C1 segment of cervical spinal cord (tissue), 14 donors: ENCODE measurements at places on chromosomes 4 and X.

DNA sequence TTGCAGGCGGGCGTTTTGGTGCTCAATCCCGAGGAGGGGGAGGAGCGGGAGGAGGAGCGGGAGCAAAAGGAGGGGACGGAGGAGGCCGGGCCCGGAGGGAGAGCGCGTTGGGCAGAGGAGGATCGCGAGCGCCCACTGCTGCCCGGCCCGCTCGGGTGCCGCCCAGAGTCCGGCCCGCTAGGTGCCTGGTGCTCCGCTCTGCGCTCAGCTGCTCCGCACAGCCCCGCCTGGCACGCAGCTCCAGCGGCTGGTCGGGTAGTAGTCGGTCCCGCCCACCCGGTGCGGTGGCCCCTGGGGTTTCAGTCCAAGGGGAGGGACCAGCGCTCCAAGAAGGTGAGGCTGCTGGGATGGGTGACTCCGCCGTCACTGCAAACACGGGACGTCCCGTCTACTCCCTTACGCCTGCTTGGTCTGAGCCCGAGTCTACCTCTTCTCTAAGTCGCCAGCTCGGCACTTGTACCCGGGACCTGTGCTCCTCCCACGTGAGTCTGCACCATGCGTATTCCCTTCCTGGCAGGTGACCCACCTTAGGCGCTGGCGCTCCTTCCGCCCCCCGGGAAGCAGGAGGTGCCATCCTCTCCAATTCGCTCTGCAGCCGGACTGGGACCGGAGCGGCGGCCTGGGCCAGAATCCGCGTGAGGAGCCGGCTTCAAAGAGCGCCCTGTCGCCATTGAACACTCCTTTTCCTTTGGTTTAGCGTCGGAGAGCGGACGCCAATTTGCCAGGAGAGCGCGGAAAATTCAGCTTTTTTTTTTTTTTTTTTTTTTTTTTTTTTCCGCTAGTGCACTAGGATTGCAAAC is 405 bp upstream of the HS3ST1 start:
- peak; percentile 83 for DNase-seq

DNA sequence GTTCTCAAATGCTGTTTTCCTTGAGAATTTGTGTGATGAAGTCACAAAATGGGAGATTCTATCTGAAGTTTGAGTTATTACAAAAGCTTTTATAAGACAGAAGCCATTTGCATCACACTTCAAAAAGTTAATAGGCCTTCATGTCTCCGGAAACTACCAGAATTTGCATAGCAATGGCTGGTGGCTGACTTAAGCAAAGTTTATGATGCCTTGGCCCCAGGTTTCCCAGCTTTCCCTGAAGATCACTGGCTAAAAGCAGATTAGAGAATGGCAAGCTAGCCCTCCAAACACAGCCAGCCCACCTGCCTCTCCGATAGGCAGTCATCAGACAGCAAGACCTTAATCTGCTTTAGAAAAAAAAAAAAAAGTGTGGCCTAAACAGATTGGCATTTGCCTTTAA is 197.8 kb downstream of the HS3ST1 start:
- DNase-seq, result no peak

DNA sequence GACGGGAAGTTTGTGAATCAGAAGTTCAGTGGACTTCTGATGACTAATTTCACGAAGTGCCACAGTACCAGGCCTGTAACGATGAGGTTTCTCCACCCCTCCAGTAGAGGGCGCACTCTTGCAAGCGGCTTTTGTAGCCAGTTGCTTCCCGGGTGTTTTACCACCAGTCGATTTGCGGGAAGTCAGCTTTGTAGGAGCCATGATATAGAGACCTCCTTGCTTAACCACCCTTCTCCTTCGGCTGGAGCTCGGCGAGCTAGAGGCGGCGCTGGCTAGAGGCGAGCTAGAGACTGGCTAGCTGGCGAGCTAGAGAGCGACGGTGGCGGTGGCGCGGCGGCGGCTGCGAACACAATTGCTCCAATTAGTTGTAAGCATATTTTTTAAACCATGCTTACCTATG is 72.0 kb downstream of the IL1RAPL1 start:
- no peak for DNase-seq

- DNase-seq, result no peak
Measured at GRCh38 chrX:36445566-36445965, 526.0 kb downstream of the CFAP47 start.

DNA sequence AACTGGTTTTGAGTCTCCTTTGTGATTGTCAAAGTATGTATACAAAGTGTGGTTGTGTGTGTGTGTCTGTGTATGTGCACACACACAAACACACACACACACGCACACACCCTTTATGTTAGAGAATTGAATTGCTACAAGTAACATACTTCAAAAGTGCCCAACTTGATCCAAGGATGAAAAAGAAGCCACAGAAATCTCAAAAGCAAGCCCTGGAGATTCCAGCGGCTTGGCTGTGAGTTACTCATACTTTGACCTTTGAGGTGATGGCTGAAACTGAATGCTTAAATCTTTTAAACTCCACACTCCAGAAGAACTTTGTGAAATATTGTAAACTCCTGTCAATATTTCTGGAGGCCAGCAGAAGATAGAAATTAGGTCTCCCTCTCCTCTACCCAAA is 168.4 kb upstream of the NRK start:
- DNase-seq, result no peak

DNA sequence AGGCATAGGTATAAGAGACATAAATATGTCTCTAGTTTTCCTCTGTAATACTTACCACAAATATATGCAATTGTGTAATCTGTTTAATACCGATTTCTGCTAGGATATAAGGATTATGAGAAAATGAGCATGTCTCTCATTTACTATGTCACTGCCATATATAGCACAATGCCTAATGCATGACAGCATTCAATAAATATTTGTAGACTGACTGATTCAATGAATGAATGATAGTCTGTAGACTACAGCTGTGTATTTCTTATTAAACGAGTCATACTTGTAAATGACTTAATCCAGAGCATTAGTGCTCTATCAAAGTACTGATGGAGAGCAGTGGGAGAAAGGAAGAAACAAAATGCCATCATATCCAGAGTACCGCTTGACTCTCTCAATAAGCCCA is 175.6 kb downstream of the PPP3CA start:
- DNase-seq, result no peak

DNA sequence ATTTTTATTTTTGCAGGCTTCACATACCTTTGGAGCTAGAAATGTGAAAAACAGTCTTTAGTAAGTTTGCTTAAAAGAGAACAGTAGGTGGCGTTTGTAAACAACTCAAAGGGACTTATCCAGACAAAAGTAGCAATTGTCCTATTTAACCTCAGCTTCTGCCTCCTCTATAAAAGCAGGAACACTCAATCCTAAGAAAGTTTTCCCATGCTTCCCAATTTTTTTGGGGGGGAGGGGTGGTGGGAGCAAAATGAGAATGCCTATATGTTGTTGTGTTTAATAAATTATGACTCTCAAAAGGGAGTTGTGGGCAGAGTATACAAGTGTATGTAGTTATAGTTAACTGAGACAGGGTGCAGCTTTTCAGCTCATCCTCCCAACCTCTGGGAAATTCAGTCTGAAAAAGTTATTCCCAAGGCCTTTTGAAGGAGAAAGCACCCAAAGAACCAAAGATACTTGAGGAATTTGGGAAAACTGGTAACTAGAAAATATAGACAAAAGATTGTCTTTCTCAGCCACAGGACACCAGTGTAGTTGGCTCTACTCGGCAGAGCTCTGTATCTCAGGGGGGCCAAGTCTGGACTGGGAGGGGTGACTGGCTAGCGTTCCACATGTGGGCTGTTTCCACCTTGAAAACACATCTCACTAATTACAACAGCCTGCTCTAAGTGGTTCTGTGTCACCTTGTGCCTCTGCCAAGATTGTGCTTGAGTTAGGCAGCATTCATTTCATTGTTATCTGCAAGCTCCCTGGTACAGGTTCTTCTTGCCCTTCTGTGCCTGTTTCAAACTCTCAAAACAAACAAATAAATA is 2.8 kb downstream of the SFRP2 start:
- DNase-seq, result no peak

- no peak for DNase-seq
Measured at GRCh38 chrX:139930401-139930800, 2.5 kb downstream of the ATP11C start.

DNA sequence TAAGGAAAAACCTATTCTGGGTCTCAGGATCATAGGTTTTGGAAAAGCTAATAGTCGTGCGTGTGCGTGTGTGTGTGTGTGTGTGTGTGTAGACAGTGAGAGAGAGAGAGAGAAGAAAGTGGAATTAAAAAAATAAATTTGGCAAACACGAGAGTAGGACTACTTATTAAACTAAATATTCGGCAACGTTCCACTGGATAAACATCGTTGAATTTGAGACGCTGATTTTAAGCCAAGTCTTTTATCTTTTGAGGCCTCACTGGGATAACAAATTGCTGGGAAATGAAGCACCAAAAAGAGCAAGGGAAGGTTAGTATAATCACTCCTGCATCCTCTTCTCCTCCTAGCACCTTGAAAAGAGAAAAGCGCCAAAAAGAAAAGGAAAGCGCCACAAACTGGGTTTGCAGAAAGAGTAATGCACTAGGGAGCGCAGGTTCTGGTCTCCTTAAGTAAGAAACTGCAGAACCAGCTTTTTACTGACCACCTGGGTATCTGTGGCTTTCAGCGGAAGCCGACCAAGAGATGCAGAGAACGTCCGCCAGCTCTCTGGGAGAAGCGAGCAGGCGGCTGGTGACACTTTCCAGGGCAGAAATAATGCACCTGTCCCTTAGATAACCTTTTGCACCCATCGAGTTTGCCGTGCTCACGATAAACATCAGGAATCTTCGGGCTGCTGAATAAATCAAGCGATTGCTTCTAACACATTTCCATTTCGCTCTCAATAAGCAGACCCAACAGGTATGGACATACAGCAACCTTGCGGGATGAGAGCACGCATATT is 3.4 kb downstream of the ATOH1 start:
- DNase-seq, result no peak

DNA sequence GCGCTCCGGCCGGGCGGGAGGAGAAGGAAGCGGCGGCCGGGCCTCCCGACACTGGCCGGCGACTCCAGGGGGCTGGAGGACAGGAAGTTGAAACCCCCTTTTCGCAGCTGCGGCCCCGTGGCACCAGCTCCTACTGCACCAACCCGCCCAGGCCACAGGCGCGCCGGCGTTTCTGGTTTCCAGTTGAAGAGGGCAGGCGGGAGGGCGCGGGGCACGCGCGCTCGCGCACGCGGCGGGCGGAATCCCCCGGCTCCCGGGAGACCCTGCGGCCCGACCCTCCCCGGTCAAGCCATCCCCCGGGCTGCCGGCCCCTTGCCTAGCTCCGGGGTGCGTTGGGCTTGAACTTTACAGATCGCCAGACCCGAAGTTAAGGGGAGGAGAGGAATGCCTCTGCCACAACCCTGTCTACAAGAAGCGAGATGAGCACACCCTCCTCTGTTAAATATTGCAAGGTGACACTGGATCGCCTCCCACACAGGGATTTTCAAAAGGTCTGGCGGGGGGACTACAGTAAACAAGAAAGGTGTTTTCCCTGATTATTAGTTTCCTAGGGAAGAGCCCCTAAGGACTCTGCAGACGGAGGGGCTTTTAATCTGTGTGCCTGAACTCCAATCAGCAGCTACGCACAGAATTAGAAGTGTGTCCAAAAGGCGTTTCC is 1.4 kb downstream of the ELOVL6 start:
- no peak for DNase-seq

DNA sequence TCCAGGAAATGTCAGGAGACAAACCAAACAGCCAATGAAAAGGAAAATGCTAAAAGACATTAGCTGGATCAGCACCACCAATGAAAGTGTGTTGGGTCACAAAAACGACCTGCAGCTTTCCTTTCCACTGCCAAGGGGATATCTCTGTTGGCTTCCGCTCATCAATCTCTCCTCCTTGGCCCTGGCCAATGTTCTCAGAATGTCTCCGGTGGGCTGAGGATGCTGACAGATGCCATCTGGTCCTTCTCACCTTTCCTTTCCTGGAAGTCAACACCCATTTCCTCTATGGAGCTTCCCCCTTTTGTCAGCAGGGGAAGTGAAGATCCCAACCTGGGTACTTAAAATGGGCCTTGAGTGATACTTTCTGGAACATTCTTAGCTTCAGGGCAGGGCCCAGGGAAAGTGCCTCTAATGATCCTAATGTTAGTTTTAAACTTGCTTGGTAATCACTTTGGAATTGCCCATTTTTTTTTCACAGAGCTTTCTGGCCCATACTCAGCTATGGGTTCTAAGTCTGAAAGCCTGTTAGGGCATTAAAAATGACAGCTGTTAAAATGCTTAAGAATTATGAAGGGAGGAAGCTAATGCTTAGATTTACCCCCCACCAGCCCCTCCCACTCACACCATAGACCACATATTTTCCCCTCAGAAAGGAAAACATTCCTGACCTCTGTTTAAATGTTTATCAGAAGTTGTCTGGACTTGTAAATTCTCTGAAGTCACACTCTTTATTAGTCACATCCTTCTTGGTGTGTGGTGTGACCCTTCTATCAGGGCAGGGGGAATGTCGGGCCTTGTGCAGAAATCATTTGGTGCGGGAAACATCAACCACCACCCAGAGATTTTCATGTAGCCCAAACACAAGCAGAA is 29.2 kb downstream of the IGFBP7 start:
- no peak for DNase-seq

- DNase-seq, result no peak
Measured at GRCh38 chr4:53917729-53918128, 146.7 kb downstream of the CHIC2 start.

- no peak for DNase-seq
Measured at GRCh38 chr4:148434075-148434773, 8.0 kb downstream of the NR3C2 start.

- DNase-seq, result no peak
Measured at GRCh38 chr4:114200026-114200425, 220.6 kb upstream of the ARSJ start.

DNA sequence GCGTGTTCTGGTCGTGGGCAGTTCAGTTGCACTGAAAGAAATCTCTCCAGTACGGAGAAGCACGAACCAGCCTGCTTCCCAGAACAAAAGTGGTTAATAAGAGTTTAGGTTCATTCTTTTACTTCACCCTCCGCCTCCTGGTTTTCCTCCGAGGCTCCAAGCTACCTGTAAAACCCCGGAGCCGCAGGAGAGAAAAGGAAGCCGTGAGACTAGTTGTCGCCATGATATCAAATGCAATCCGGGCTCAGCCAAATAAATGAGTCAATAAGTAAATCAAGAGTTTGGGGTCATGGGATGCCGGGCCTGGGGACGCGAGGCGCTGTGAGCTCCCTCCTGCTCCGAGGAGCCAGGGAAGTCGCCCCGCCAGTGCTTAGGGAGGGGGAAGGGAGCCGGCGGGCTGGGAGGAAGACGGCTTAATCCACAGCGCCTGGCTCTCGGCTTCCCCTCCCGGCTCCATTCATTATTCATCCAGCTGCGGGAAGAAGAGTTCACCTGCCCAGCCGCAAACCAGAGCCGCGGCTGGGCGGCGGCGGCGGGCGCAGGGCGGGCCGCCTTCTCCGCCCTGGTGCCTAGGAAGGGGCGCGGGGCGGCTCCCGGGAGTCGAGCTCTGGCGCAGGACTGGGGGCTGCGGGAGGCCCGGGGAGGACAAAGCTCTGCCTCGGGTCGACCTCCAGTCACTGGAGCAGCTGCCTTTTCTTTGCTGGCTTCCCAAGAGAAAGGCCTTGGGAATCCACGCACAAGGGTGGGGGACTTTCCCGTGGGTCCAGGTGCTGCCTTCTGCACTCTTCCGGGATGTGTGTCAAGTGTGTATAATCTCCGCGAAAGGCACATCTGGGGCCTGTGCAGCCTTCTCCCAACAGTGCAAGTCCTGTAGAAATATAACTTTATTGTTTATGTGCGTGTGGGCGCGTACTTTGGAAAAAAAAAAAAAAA is 1.7 kb downstream of the FRAS1 start:
- no peak for DNase-seq

- no peak for DNase-seq
Measured at GRCh38 chr4:118680808-118681207, 4.4 kb upstream of the METTL14 start.

- DNase-seq, result no peak
Measured at GRCh38 chr4:22099896-22100295, 151.3 kb upstream of the KCNIP4 start.

- DNase-seq, result no peak
Measured at GRCh38 chr4:184980261-184980660, 38.0 kb upstream of the HELT start.

GRCh38 chr4:147778942-147779341 is 47.1 kb downstream of the ARHGAP10 start:
- DNase-seq, result no peak
